AG09319 (cell line): ENCODE measurements at places on chromosomes 3 and 15.

- DNase-seq: no peak
These were observed 110.1 kb upstream of the PLXNA1 start for GRCh38 chr3:126872701-126873342.

DNA sequence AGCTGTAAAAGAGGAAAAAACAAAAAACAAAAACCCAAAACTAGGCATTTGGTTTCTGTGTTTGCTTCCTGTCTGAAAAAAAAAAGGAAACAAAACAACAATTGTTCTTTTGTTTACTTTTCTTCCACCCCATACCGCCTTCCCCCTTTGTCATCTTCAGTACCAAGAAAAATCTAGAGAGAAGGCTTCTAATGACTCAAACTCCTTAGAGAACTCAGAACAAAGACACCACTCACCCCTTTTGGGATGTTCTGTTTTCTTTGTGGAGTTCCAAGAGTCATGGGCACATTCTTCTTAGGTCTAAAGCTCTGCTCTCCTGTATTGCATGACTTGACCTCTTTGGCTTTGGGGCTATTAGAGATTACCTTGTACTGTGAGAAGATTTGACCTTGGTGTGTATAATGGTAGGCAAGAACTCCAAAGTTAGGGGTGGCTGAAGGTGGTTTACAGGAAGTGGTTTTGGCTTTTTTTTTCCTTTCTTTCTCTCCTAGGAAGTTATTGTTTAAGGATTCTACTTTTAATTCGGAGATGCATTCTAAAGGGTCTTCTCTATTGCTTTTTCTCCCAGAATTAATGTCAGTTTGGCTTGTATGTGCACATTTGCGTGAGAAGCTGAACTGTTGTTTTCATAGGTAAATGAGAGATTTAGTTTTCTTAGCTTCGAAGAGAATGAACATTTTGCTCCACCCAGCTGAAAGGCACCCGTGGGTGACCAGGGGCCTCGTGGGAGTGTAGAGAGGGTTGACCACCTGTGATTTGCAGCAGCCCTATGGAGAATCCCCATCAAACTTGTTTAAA, 39.5 kb upstream of the ZBTB20 start:
- no peak for DNase-seq

DNA sequence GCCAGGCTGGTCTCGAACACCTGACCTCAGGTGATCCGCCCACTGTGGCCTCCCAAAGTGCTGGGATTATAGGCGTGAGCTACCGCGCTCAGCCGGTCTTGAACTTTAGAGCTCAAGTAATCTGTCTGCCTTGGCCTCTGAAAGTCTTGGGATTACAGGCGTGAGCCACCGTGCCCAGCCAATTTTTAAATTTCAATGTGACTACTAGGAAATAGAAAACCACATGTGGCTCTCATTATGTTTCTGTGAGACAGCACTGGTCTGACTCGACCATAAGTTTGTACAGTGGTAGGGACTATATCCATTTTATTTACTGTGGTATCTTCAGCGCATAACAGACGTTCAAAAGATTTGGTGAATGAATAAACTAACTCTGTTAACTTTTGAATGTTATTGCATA, 9.1 kb downstream of the ZFAND6 start:
- DNase-seq: peak; percentile 58

- DNase-seq: no peak
These were observed 10.6 kb downstream of the GRM2 start for GRCh38 chr3:51717446-51717845.

DNA sequence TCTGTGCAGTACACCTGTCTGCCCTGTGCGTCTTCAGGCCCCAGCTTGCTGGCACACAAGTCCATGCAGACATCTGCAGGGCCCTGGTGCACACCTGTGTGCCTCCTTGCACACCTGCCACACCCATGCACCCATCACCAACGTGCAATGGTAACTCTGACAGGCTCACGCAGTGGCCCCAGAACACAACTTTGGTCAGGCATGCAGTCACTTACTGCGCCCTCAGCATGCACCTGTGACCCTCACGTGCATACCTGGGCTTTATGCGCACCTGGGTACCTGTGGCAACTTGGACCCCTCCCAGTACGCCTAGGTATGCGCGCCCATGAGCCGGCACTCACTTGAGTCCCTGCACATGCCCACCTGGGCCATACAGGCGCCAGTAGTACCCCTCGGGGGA, 1.7 kb downstream of the PLXND1 start:
- no peak for DNase-seq

DNA sequence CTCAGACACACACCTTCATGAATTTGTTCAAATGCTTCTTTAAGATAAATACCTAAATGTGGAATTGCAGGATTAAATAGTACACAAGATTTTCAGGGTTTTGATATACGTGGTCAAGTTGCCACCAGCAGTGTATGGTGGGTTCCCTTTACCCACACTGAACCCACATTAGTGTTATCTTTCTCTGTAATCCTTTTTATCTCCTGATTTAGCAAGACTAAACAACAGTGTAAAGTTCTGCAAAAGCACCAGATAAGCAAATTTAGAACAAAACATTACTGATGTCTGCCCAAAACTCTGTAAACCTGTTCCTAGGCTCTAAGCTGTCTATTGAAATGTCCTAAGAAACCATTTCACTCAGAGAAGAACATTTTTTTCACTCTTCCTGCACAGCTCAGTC, 352.9 kb downstream of the FHIT start:
- no peak for DNase-seq

DNA sequence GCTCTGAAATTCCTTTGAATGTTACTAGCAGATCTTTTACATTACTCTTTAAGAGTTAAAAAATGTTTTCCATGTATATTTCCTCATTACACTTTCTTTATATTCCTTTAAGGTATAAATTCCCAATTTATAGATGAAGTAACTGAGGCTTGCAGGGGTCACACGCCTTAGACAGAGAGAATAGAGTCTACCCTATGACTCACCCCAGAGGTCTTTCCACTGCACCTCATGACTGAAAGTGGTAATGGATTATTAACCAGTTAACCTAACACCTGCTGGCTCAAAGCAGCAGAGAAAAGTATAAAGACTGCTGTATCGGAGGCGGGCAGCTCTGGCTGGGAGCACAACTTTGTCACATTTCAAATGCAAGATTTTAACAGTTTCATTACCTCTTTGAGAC, 37.7 kb downstream of the LDHAL6B start:
- DNase-seq: no peak

- DNase-seq: no peak
These were observed 48.5 kb upstream of the SLC4A7 start for GRCh38 chr3:27532426-27533260.

DNA sequence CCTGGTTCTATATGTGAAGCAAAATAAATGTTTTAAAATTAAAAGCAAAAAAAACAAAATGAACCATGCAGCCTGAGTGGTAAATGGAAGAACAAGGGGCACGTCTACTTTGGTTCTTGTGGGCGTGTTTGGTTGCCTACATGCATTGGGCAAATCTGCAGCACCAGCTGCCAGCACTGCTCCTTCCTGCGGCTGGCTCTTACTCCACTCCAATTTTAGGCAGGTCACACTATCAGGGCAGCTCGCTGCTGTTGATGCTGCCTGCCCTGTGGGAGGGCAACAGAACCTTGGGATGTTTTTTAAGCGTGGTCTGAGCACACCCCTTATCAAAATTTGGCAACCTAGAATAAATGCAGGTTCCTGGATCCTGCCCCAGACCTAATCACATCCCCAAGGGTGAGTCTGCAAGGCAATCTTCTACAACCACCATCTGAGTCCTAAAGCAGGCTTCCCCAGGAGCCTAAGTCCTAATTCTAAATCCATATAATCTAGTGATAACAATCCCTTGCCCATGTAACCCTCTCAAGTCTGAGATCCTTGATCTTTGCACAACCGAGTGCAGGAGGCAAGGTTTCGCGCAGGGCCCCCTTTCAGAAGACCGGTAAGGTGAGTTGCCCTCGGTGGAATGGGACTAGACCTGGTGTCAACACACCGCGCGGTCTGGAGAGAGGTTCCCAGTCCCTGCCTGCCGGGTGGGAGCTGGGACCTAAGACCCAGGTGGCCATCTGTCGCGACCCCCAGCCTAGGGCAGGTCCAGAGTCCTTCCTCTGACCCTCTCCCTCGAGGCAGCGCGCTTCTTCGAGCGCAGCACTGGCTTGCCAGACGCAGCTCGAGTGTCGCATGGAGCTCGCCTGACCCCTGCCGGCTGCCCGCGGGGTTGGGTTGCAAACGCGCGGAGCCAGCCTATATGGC, 15.9 kb downstream of the IVD start:
- DNase-seq: no peak

GRCh38 chr3:176840641-176841286, 356.5 kb downstream of the TBL1XR1 start:
- DNase-seq: no peak

GRCh38 chr3:50487181-50487580, 16.3 kb downstream of the CACNA2D2 start:
- no peak for DNase-seq

DNA sequence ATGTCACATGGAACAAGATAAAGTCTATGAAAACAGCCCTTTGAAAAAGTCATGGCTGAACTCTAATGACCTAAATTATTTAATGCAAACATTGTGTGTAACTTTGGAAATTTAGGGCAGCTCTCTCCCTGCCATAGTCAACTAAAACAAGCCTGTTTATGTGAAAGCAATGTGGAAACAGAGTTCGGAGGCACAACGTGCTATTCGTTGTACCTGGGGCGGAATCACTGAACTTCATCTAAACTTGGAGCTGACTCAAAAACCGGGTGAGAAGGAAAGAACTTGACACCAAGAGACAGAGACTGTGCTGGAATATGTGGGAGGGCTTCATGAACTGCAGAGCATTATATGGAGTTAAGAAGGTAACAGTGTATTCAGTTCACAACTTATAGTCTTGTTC, 764.9 kb upstream of the GOLIM4 start:
- no peak for DNase-seq

GRCh38 chr15:36594556-36595090, 15.2 kb downstream of the CDIN1 start:
- DNase-seq: no peak

DNA sequence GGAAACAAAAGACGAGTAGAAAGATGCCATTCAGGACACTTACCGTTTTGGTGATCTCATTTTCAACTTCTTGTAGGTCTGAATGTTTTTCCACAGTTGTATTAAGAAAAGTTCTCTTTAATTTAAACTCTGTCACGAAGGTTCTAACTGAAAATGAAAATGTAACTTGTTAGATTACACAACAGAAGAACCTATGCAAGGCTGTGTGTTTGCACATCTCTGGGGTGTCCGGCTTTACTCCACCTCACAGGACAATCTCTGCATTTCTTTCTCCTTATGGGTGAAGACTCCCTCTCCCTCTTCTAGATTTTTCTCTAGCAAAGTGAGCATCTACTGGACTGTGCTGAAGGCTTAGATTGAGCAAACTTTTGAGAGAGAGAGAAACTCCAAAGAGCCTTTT, 50.6 kb downstream of the HEG1 start:
- no peak for DNase-seq

GRCh38 chr15:25797936-25798901, 64.9 kb downstream of the ATP10A start:
- no peak for DNase-seq

DNA sequence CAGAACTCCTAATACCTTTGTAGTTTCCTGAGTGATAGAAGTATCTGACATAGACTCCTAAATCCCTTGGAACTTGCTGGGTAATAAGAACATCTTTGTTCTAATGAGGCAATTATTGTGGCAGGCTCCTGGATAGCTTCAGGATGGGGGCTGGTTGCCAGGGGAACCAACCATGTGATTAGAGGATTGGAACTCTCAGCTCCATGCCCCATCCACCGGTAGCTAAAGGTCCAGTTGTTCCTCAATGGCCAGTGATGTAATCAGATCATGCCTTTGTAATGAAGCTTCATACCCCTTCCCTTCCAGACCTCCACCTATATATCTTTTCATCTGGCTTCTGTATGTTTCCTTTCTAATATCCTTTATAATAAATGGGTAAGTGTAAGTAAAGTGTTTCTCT, 221.2 kb upstream of the ALCAM start:
- no peak for DNase-seq

DNA sequence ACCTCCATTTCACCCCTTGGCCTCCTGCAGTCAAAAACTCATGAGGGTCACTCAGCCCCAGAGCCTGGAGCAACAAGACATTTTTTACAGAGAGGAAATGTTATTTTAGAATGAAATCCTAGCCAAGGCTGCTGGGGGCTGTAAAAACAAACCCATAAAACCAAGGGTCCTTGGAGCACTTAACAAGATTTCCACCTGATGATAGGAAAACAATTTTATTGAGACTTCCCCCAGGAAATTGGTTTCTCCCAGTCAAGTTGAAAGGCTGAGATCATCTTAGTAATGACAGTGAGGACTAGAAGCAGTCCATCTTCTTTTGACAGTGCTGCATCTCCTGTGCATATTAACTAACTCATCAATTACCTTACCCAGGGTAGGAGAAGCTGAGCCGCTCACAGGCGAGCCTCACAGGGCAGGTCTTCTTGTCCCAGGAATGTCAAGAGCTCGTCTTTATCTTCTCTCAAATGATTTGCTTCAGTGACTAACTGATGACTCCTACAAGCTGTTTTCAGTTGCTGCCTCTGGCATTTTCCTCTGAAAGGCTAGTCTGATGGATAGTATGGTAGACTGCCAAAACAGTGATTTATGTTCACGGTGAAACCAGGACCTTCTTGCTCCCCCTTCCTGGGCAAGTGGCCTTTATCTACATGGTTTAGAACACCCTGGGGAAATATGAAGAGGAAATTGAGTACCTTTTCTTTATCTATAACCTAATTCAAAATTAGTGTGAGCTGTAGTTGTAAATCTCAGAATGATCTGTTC, 34.6 kb upstream of the AEN start:
- DNase-seq: no peak

DNA sequence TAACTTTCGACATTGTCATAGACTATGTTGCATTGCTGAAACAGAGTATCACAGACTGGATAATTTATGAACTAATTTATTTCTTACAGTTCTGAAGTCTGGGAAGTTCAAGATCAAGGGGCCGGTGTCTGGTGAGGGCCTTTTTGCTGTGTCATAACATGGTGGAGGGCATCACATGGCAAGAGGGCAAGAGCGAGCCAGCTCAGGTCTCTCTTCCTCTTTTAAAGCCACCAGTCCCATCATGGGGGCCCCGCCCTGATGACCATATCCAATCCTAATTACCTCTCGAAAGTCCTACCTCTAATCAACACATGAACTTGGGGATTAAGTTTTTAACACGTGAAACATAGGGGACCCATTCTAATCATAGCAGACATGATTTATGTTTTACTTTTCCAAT, 33.5 kb upstream of the DCUN1D1 start:
- DNase-seq: no peak
